Right ventricle myocardium inferior (tissue), 1 donor: ENCODE measurements at places on chromosomes 12 and 14. TPM values are rescaled to one million over a fixed set of nuclear protein-coding genes. Genes with fewer than 3 reads are reported as not detected.

DNA sequence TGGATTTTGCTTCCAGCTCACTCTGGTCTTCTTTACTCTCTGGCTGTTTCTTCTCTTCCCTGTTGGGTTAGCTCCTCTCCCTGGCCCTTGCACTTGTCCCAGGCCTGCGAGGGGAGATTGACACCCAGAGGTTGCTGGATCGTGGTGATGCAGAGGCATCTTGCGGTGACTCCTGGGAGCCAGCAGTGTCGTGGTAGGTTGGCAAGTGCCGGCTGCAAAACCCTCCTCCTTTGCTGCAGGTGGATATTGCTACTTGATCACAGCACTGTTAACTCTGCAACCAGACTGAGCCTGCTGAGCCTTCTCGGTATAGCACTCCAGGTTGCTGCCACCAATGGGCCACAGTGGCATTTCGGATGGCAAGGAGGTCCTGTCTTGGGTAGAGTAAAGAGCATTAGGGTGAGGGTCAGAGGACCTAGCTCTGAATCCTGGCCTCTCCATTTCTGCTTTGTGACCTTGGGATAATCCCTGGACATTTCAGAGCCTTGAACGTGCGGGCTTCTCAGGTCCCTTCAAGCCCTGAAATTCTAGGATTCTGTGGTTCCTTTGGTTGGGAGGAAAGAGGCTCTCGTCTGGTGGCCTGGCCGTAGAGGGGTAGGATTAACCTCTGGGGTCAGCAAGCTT, 87.4 kb downstream of the TSPAN9 start:
- DNase-seq, result no peak

- no peak for DNase-seq
These were observed 308.0 kb downstream of the ITPR2 start for GRCh38 chr12:26524862-26525465.

- DNase-seq, result no peak
These were observed 19.3 kb downstream of the MVK start for GRCh38 chr12:109592905-109593272.

DNA sequence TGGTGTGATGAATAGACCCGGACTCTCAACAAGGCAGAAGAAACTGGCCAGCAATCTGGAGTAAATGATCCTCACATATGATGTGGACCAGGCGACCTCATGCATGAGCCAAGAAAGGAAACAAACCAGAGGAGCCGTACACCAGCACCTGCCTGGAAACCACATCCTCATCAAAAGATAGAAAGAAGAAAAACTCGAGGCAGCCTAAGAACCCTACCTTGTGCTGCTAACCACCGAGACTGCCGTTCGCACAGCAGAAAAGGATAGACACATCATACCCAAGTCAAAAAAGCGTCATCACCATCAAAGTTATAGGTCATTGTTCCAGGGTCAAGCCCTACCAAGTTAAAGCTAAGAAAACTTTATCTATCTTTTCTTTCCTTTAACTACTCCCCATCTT, 66.7 kb downstream of the RESF1 start:
- no peak for DNase-seq

GRCh38 chr12:126781593-126781992, 1485.4 kb upstream of the TMEM132C start:
- no peak for DNase-seq

DNA sequence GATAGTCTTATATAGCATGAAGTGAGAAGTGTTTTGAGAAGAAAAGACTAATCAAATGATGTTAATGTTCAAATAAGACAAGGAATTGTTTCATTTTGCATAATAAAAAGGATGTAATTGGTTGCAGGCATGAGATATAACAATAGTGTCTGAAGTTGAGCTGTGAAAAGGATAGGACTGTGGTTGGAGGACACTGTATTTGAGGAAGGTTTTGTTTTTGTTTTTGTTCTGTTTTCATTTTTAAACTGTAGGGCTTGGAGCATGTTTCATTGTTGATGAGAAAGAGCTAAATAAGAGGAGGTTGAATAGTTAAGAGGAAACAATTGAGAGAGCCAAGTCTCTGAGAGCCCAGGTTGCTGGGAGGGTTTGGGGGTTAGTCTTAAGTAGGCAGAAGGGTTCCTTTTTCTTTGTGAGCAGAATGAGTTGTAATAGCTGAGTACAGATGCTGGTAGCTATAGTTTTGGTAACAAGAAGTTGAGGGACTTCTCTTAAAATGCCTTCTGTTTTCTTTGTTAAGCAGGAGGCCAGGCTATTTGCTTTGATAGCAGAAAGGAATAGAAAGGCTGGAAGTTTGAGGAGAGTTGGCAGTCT, 58.4 kb downstream of the CCDC91 start:
- DNase-seq, result no peak

DNA sequence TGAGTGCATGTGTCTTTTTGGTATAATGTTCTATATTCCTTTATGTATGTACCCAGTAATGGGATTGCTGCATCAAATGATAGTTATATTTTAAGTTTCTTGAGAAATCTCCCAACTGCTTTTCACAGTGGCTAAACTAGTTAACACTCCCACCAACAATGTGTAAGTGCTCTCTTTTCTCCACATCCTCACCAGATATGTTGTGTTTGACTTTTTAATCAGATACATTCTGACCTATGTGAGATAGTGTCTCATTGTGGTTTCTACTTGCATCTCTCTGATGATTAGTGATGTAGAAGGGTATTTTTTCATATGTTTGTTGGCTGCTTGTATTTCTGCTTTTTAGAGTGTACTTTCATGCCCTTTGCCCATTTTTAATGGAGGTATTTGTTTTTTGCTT, 62.8 kb upstream of the ALG10B start:
- DNase-seq, result no peak

GRCh38 chr12:65510007-65510406, 231.5 kb downstream of the MSRB3 start:
- DNase-seq, result no peak

GRCh38 chr14:68133856-68134255, 314.3 kb downstream of the RAD51B start:
- no peak for DNase-seq

GRCh38 chr12:54526812-54527630, 22.4 kb upstream of the PDE1B start:
- DNase-seq, result no peak

GRCh38 chr14:96407935-96408570, 16.1 kb downstream of the AK7 start:
- DNase-seq, result no peak

GRCh38 chr12:38374751-38375150, 58.2 kb downstream of the ALG10B start:
- DNase-seq, result no peak

DNA sequence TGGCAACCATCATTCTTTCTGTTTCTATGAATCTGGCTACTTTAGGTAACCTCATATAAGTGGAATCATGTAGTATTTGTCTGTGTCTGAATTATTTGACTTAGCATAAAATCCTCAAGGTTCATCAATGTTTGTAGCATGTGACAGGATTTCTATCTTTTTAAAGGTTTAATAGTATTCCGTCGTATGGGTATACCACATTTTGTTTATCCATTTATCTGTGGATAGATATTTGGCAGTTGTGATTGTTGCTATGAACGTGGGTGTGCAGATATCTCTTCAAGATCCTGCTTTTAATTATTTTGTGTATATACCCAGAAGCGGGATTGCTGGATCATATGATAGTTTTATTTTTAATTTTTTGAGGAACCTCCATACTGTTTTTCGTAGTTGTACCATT, 421.7 kb downstream of the PCNX1 start:
- DNase-seq, result no peak

GRCh38 chr12:2061402-2061801, 8.6 kb downstream of the CACNA1C start:
- no peak for DNase-seq

DNA sequence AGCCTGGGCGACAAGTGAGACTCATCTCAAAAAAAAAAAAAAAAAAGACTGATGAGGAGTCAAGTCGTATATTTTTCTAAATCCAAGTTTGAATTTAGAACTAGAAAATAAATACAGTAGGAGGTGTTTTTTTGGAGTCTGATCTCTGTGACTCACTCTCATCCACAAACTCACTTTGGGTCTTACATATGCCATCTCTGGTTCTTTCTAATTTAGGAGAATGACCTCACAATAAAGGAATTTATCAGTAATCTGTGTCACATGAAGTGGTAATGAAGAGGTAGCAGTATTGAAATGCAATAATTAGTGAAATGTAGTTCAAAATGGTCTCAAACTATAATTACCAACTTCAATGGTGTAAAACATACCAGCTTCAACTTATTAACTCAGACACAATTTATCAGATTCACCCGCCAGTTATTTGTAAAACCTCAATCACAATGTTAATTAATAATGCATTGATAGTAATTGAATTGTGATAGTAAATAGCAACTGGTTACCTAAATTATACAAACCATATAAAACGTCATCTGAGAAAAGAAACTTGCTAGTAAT, 4.4 kb upstream of the CFL2 start:
- DNase-seq, result no peak

DNA sequence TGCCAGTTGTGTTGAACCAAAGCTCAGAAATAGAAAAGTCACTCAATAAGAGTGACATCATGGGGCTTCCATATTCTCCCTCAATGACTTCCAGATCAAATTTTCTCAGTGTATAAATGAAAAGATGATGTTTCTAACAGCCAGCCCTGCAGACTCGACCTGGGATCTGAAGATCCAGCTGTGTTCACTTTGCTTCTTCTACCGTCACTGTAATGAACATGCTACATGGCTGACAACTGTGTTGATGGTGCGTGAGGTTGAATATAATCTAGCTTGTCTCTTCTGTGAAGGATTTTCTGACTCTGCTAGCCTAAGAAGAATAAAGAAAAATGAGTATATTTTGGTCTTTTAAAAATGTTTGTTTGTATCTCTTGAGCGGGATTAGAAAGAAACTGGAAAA, 577.8 kb downstream of the ETNK1 start:
- no peak for DNase-seq

GRCh38 chr14:54490445-54491175, 1.8 kb upstream of the GMFB start:
- DNase-seq, result no peak

DNA sequence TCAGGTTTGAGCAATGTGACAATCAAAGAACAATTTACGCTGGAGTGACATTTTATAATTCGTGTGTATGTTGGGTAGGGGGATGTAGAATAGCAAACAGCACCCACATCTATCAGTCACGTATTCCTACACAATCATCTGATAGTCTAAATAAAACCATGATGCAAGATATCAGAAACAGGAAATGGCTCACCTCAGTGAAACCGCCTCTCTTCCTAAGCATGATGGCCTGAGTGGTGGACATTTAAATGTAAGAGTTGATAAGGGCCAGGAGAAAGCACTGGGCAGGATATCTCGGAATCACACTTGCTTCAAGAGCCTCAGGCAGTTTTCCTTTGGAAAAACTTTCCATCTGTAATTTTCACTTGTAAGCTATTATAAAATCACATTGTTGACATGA, 128.2 kb downstream of the GRIP1 start:
- no peak for DNase-seq

DNA sequence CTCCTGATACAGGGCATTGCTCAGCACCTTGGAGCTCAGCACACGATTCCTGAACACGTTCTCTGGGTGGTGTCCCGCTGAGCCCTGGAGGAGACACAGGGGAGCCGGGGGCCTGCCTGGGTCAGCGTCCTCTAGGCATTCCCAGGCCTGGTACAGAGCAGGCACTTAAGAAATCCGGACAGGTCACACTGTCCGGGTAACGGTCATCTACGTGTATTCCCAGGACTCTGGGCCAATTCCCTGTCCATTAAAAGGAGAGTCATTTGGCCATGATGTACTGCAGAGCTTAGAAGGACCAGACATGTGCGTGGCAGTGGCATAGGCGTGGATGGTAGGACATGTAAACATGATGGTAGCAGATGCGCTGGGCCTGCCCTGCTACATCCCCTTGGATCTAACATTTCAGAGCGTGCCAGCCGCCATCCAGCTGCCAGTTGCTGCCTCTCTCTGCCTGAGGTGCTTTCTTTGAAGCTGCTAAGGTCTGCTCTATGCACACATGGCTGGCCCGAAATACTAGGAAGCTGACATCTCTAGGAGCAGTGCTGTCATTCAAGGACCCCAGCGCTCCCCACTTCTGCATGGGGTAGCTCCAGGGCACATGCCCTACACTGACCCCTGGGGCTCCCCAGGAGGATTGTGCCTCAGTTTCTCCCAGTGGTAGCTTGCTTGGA, 273.1 kb upstream of the RTL1 start:
- no peak for DNase-seq

GRCh38 chr14:37083599-37083998, 88.8 kb downstream of the SLC25A21 start:
- no peak for DNase-seq

DNA sequence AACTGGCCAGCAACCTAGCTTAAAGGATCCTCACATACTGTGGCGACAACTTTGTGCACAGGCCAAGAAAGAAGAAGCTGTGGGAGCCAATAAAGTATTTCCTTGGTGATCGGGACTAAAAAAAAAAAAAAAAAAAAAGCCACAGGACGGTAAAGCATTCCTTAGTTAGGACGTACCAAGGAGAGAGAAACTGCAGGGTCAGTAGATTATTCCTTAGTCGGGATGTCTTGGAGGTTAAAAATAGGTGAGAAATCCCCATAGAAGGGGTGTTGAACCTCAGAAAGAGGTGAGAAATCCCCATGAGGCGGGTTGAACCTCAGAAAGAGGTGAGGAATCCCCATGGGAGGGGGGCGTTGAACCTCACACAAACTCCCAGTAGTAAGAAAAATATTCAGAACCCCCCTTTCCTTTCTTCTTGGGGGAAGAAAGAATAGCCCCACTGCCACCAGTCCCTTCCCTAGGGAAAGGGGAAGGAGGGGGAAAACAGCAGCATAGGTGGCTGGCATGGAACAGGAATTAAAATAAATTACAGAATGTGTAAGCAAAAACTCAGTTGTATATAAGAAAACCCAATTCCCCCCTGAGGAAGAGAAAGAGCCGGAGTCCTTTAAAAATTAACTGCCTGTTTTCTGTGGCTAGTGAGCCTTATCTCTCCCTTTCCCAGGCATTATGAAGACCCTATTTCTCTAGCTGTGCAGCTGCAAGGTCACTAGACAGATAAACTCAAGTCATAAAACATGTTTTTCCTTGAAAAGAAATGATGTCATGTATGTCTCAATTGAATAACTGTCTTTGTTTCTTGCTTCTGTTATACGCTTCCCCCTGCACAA, 26.8 kb downstream of the KLRK1 start:
- DNase-seq, result no peak

DNA sequence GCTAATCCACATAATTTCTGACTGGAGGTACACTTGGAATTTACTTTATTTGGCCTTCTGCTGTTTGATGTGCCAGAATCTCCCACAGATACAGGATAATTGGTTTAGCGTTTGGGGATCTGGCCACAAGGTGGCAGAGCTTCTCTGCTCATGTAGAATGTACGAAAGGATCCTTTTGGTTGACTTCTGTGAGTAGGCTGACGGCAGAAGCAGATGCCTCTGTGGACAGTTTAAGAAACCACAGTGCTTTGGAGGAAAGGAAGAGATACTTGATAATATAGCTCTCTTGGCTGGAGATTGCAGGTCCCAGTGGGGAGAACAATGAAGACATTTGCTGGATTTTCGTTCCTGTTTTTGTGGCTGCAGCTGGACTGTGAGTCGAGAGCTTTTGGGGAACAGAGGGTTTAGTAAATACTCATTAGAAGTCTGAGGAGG, 75.3 kb upstream of the OR4E1 start:
- DNase-seq, result no peak

NID2 gene
- total RNA-seq, result 41.8 TPM

POTEG gene
- total RNA-seq, result not detected

STXBP6 gene
- 41.4 TPM for total RNA-seq

CELA1 gene
- total RNA-seq, result not detected

SMIM41 gene
- 0.16 TPM for total RNA-seq
